ENCODE measurements at places on chromosomes 1 and 21. TPM values are rescaled to one million over a fixed set of nuclear protein-coding genes. Genes with fewer than 3 reads are reported as not detected.

Gene VN1R5
- total RNA-seq = not detected

DNA sequence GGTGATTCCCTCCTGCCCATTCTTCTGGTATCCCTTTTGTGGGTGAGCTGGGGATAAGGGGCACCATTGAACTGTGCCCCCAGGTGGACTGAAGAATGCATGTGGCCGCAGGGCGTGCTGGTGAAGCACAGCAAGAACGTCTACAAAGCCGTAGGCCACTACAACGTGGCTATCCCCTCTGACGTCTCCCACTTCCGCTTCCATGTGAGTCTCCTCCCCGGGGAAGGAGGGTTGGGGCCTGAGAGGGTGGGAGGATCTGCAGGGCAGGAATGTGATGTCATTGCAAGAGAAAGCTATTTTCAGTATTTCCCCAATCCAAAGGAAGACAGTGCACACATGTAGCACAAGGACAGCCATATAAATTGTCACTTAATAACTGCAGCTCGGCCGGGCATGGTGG is 7.5 kb upstream of the KPNA6 start:
- peak overlapping the region; percentile 24 for H3K27ac ChIP-seq
- no peaks in the 10 kb centered on the region for H3K4me1 ChIP-seq
- H3K4me3 ChIP-seq = no peak overlapping the region
- DNase-seq = no peak
- H3K36me3 ChIP-seq = peaks cover 36% of the 10 kb centered on the region

DNA sequence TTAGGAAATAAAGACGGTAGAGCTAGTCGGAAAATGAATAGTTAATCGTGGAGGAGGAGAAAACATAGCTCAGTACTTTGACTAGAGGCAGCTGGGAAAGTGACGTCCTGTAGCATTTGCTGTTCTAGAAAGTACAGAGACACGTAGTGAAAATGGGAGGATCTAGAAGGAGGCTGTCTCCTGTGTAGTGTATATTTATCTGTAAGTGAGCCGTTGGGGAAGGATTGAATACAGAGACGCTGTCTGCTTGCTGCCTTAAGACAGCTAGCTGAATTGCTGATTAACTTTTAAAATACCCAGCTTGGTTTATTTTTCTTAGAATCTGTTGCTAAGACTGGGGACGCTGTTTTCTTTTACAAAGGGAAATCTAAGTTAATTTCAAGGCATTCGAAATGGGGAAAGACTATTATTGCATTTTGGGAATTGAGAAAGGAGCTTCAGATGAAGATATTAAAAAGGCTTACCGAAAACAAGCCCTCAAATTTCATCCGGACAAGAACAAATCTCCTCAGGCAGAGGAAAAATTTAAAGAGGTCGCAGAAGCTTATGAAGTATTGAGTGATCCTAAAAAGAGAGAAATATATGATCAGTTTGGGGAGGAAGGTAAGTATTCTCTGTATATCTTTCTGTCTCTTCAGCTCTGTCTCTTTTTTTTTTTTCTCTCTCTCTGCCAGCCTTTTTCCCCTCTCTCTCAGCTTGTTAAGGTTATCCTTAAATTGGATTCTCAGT is at the start of gene DNAJB4:
Gene DNAJB4, plus strand, starts transcription at position 221 of the 729 bp plus-strand sequence. Its CDS starts 172 bp downstream, at position 393.
- DNase-seq = peak; percentile 84
- no peaks in the 10 kb centered on the region for H3K36me3 ChIP-seq
- peak within 1 kb of the TSS; percentile 88 for H3K27ac ChIP-seq
- H3K27me3 ChIP-seq = no peaks in the 10 kb centered on the region

DNA sequence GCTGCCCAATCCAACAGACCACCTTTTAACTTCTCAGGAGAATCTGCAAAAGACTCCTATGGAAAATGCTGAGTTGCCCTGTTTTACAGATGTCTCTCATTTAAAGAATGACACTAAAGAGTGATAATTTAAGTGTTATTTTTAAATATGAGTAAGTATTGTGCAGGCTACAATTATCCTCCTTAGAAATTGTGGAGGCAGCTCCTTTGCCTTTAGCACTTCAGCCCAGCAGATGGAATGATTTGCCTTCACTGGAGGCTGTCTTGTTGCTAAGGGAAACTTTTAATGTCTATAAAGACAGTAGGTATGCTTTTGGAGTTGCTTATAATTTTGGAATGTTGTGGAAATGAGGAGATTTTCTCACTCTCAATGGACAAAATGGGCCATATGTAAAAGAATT is 1345.5 kb downstream of the NCAM2 start:
- no peaks in the 10 kb centered on the region for H3K36me3 ChIP-seq
- H3K27me3 ChIP-seq = no peaks in the 10 kb centered on the region
- no peak for DNase-seq
- no peak overlapping the region for H3K4me3 ChIP-seq

- H3K27ac ChIP-seq = no peak overlapping the region
- no peaks in the 10 kb centered on the region for H3K4me1 ChIP-seq
- no peak for DNase-seq
- no peaks in the 10 kb centered on the region for H3K27me3 ChIP-seq
Measured at GRCh38 chr1:94773296-94773809, 46.8 kb upstream of the SLC44A3 start.

DNA sequence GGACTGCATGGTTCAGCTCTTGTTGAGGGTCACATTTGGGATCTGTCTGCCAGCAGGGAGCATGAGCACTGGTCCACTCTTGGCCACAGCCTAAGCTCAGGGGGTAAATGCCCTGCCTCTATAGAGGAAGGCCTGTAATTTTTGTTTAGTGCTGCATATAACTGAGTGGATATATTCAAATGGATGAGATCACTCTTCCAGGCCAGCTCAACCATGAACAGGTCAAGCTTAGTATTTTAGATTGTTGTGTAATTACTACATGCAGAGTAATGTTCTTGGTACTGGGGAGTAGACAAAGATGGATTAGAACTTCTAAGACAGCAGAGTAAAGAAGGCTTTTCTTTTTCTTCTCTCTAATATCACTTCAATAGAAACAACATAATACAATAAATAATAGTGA is 376.9 kb downstream of the GPATCH2 start:
- H3K27ac ChIP-seq = no peak overlapping the region
- no peaks in the 10 kb centered on the region for H3K4me1 ChIP-seq
- no peak for DNase-seq
- no peaks in the 10 kb centered on the region for H3K27me3 ChIP-seq

DNA sequence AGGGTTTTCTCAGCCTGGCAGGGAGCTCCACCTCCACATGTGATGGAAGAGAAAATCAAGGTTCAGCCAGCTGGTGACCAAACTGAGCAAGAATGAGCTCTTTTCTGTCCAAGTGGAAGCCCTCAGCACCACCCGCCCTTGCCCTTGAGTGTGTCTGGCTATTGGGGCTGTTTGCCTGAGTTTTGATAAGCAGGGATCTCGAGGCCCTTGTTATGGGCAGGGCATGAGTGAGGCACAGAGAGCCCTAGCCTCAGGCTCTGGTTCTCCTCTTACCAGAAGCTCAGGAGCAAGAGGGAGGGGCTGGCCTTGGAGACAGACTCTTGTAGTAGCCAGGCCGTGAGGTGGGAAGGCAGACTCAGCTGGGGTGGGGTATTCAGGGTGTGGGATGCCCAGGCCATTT is 37.5 kb upstream of the ARF1 start:
- no peaks in the 10 kb centered on the region for H3K4me1 ChIP-seq
- H3K27me3 ChIP-seq = no peaks in the 10 kb centered on the region
- no peak for DNase-seq
- H3K36me3 ChIP-seq = no peaks in the 10 kb centered on the region
- no peak overlapping the region for H3K4me3 ChIP-seq
- H3K27ac ChIP-seq = no peak overlapping the region
